ENCODE measurements at places on chromosomes 1 and 21. TPM values are rescaled to one million over a fixed set of nuclear protein-coding genes. Genes with fewer than 3 reads are reported as not detected.

The CRABP2 gene
- 1.1 TPM for total RNA-seq

The CD84 gene
- 20.2 TPM for total RNA-seq

The RNU1-3 gene
- total RNA-seq: 1,409 TPM

The SCP2 gene
- total RNA-seq: 81.1 TPM

The ARHGAP30 gene
- total RNA-seq: 178 TPM

The SPRR4 gene
- total RNA-seq: not detected

The USF1 gene
- 43.7 TPM for total RNA-seq

The IRF6 gene
- total RNA-seq: 0.31 TPM

The GJA4 gene
- total RNA-seq: not detected

The CFHR2 gene
- total RNA-seq: not detected

The C1orf56 gene
- 1.8 TPM for total RNA-seq

The PADI3 gene
- total RNA-seq: not detected

The CFAP126 gene
- 0.29 TPM for total RNA-seq

The LCE3C gene
- total RNA-seq: not detected
